Stimulated activated CD4-positive, alpha-beta T cell treated with anti-CD3 and anti-CD28 coated beads, Interleukin-12 subunit alpha, Interleukin-12 subunit beta, amount 100 ng/mL, for 48 hours (primary cell): ENCODE measurements at places on chromosomes 5 and 9.

DNA sequence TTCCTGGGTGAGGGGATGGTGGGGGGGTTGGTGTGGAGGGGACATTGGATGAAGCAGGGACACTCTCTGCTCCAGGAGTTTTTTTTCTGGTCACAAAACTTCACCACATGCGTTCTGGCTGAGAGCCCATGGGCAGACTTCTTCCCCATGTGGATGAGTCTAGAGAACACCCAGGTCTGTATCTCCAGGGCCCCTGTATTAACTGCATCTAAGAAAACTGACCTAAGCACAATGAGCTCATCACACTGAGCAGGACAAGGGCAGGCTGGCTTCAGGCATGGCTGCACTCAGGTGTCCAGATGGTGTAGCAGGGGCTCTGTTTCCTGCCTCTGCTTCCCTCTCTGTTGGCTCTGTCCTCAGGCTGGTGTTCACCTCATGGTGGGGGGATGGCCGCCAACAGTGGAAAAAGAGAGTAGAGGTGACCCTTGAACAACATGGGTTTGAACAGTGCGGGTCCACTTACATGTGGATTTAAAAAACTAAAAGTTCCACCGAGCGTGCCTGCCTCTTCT is 85.3 kb upstream of the STC2 start:
- DNase-seq = no peak

DNA sequence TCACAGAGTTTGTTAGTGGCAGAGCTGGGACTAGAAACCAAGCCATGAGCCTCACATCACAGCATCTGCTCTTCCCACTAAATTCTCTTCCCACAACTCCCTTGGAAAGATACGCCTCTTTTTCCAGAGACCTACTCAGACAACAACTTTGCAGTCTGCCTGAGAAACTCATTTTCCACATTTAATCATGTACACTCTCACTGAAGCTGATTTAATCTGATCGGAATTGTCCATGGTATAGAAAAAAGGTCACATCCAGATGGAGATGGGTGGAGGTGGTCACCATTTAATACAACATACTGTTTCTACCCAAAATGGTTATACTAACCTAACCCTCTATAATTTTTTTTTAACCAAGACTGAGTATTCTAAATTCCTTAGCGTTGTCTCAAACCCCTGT is 366.2 kb downstream of the ENC1 start:
- DNase-seq = no peak

- DNase-seq = no peak
Measured at GRCh38 chr9:104107799-104108198, 13.7 kb downstream of the SMC2 start.

GRCh38 chr9:4939118-4939561 is 45.9 kb upstream of the JAK2 start:
- DNase-seq = no peak

- DNase-seq = no peak
Measured at GRCh38 chr9:36817160-36817834, 216.8 kb downstream of the PAX5 start.

DNA sequence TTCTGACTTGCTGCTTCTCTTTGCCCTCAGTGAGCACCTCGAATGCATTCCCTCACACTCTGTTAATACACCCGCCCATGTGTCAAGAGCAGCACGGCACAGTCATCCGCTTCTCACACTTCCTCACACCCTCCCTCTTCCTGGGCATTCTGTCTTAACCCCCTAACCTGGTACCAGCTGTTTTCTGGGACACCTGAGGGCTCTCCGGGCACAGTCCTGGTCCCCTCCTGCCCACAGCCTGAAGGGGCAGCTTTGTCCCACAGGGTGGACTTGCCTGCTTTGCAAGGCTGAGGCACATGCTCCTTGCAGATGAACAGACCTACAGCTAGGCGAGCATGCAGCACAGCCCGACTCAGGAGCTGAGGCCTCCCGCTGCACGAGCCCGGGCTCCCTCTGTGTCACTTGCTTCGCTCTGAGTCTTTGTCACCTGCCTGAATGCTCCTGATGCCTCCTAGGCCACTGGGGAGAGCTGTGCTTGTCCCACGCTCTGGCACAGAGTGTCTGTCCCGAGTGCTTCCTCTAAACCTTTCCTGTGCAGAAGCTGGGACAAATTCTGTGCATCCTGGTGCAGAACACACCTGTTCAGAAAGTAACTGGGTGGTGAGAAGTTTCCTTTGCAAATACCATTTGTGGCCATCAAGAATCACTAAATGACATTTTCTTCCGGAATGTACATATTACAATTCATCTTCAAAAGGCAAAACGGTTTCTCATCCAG is 47.8 kb downstream of the AHRR start:
- no peak for DNase-seq

DNA sequence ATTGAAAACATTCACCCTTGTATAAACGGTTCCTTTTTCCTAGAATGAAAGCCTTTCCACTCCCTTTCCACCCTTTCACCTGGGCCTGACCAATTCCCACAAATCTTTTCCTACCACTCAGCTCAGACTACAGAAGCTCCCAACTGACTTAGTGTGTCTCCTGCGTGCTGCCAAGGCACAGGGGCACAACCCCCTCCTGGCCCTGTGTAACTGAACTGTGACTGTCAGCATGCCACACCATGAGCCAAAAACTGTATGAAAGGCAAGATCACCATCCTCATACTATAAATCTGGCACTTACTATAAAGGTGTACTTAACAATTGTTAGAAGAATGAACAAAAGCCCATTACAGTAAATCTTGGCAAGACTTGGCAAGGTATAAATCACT is 11.5 kb downstream of the NOL8 start:
- DNase-seq = no peak

GRCh38 chr5:66851306-66851705 is 255.1 kb downstream of the MAST4 start:
- DNase-seq = no peak
